Upper lobe of right lung (tissue), 1 donor: ENCODE measurements at places on chromosomes 1 and 21. TPM values are rescaled to one million over a fixed set of nuclear protein-coding genes. Genes with fewer than 3 reads are reported as not detected.

Gene OR2T35
- not detected for total RNA-seq

Gene FRRS1
- total RNA-seq = 6.8 TPM

Gene SRP9
- 157 TPM for total RNA-seq

Gene SPATA21
- total RNA-seq = not detected

Gene IVL
- total RNA-seq = not detected

Gene KRTAP23-1
- total RNA-seq = not detected

Gene SMIM1
- 9.3 TPM for total RNA-seq

Gene PLEKHM2
- total RNA-seq = 90.9 TPM

Gene ACTA1
- total RNA-seq = not detected

Gene L1TD1
- 0.67 TPM for total RNA-seq

Gene WNT2B
- total RNA-seq = 8.5 TPM

Gene FCRL6
- total RNA-seq = 3.2 TPM
